ENCODE measurements at places on chromosomes 6 and 20.
A peak's percentile ranks its signal among the peaks of the same experiment; 100 is the strongest.

DNA sequence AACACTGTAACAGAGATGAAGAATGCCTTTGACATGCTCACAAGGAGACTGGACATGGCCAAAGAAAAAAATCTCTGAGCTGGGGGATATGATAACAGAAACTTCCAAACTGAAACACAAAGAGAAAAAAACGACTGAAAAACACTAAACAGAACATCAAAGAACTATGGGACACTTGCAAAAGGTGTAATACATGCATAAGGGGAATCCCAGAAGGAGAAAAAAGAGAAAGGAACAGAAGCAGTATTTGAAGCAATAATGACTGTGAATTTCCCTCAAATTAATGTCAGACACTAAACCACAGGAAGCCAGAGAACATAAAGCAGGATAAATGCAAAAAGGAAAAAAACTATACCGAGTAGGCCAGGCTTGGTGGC lies 117.4 kb upstream of the ARID1B start:
- DNase-seq: no peak

DNA sequence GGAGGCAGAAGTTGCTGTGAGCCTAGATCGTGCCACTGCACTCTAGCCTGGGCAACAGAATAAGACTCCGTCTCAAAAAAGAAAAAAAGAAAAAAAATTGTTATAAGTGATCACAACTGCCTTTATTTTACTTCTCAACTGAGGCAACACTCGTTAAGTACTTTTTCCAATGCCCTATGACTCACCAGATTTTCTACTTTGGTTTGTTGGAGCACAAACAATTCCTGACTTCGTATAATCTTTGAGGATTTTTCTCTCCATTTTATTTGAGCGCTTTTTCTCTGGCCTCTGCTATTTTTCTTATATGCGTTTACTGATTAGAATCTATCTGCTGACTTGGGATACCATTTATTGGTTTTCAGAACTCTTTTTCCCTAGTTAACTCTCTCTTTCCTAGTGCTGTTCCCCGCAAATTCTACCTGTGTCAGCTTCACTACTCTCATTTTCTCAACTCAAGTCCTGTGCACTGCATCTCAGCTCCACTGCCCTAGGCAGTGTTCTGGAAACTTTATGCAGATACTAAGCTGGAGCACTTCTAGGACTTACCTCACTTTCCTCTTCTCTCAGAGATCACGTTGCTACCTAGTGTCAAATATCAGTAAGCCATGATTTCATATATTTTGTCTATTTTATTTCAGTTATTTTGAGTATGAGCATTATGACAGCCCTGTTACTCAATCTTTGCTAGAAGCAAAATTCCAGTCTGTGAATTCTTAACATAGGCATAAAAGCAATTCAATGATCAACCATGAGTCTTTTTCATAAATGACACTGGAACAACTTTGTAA lies 1120.1 kb upstream of the CITED2 start:
- DNase-seq: no peak

- no peak for DNase-seq
Observed at GRCh38 chr6:169827290-169827717, 75.9 kb downstream of the ERMARD start.

- DNase-seq: peak; percentile 33
Observed at GRCh38 chr6:135088818-135089809, 34.5 kb upstream of the HBS1L start.

GRCh38 chr20:16528078-16528477 lies 45.2 kb downstream of the KIF16B start:
- DNase-seq: no peak

DNA sequence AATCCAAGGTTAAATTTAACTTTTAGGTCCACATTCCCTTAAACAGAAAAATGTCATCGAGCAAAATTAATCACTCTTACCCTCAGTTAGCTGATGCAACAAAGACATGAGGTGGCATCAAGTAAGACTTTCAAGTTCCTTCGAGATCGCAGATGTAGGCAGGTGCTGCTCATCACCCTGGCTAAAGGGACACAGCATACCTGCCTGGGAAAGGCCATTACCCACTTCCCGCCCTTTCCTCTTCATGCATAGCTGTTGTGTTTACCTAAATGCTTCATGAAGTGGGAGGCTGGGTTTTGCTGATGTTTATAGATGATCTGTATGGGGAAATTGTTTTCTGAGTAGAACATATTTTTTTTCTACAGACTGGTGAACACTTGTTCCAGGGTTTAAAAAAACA lies 67.7 kb downstream of the GFRA4 start:
- no peak for DNase-seq

DNA sequence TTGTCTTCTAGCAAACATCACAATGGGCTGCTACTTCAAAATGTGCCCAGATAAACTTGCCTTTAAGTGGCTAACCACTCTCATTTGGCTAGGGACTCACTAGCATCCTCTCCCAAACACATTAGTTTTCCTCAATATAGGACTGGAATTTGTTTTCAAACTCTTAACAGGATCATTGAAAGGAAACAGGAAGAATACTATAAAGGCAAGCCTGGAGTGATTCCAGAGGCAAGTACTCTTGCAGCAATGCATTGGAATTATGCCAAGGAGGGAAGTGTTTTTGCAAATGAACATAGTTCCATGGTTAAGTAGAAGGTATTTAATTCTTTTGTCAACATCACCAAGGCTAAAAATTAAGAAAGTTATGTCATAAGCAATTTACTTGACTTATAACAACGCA lies 12.2 kb downstream of the EPHA7 start:
- DNase-seq: no peak

GRCh38 chr6:74749211-74750147 lies 456.4 kb downstream of the COL12A1 start:
- DNase-seq: no peak

DNA sequence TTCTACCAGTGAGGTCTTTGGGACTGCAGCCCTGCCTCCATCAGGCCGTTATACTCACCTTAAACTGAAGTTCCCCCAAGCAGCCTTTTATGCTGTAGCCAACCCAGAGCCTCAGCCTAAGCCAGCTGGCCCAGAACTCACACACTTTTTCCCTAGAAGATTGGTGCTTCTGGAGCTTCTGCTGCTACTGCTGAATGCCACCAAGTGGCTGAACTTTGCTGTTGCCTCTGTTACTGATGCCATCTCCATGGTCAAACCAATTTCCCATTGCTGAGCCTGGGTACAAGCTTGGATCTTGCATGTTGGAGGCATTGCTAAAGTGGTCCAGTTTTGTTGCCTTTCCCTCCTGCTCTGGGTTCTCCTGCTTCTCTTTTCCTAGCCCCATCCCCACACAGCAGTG lies 15.0 kb upstream of the TBX18 start:
- no peak for DNase-seq

DNA sequence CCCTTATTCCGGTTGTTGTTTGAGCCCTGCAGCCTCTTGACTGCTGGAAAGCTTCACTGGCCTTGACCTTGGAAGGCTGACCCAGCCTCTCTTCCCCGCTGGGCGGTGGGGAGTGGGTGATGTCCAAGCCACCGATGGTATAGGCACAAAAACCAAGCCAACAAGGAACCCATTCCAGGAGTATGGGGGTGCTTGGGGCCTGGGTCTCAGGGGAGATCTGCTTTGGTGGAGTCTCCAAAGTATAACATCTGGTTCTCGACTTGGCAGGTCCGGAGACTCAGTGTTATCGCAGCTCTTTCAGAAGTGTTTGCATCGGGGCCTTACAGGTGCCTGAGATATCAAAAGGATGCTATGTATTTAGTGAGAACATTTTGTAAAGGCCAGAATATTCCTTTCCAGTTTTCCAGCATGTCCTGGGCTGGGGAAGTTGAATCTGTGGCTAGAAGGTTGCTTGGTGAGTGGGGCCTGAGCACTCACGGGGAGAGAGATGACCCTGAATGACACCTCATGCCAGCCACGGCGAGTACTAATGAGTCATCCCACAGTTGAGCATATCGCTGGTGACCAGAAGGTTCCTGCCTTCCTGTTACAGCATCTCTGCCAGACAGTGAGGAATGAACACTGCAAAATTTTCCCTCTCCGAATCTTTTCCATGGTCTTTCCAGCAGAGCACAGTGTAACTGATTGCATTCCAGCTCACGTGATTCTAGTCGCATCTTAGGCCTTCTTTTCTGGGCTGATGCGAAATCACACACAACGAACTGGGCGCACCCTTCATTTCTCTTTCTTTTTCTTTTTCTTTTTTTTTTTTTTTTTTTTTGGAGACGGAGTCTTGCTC lies 133.9 kb downstream of the ZDHHC14 start:
- peak; percentile 15 for DNase-seq

- no peak for DNase-seq
Observed at GRCh38 chr6:116254297-116255056, 602 bp upstream of the TSPYL4 start.

DNA sequence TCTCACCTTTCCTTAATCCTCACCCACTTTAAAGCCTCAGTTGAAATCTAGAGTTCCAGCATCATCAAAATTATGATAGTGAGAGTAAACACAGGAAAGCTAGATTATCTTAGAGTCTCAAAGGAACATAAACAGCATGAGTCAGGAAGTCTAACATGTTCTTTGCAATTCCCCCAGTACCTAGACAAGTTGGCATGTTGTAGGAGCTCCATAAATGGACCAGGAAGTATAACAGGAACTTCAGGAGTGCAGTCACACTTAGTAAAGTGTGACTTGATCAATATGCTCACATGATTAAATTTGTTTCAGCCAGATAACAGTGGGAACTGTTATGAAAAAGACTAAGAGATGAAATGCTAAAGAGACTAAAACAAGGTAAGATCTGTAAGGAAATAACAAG lies 834.4 kb downstream of the EYS start:
- no peak for DNase-seq

DNA sequence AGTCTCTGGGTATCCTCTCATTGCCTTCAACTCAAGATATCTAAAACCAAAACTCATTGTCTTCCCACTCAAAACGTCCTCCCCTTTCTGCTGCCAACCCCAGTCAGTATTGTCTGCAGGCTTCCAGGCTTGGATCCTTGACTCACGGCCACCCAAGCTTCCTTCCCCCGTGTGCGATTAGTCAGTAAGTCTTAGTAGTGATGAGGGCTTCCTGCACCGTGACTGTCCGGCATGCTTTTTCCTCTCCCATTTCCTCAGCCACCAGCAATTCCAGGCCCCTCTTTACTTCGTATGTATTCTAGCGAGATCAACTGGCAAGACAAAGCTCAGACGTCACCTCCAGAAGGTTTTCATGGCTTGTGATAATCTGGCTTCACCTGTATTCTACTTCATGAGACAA lies 88.6 kb upstream of the DUSP22 start:
- no peak for DNase-seq

DNA sequence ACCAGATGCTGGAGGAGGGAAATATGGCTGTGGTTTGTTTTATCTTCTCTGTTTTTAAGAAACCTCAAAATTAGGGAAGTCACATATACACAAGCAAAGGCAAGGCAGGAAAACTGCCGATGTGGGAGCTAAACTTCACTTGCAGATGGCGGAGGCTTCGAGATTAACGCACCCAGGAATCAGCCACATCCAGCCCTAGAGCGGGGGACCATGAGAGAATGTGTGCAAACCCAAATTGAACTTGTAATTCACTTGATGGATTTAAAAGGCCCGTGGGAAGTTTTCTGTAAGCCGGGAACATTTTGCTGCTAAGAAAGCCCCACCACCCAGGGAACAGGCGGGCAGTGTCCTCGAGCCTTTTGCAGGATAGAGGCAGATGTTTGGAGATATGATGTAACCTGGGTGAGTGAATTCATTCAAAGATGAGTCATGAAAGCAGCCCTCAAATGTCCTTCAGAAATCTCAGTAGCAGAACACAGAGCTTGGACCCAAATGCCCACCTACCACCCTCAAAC lies 39.9 kb downstream of the PREX1 start:
- no peak for DNase-seq

DNA sequence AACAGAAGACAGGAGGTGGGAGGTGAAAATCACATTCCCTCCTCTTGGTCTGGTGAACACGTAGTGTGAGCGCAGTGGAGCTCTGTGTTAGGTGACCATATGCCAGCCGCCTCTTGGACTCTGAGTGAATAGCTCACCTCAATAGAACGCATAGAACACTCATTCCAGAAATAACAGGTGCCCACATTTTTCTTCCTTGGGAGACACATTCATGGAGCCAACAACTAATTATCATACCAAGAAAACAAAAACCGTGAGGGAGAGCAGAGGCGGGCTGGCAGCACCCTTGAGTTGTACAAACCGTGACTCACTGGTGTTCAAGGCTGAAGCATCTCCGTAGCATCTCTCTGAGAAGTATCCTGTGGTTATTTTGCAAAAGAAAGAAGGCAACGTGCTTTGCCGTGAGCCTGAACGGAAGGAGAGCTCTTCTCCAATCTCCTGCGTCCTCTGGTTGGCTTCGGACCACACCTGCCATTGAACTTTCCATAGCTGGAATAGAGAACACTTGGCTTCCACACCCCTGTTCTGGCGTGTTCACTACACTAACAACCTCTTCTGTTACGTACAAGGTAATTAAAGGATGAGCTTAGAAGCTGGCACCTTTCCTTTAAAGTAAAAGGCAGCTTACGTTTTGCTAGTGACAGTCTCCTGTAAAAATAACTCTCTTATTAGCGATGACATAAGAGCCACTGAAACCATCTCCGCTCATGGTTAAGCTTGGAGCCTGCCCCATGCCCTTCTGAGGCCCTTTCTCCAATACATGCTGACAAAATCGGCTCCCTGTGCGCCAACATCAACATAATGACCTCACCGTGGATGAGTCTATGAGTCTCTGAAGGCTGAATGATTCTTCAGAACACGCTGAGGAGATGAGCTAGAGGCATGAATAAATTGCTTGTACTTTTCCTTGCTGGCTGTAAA lies 30.2 kb upstream of the SGK1 start:
- DNase-seq: no peak

GRCh38 chr6:41717392-41717736 lies 18.0 kb downstream of the TFEB start:
- DNase-seq: no peak

GRCh38 chr6:73800997-73801396 lies 105.0 kb downstream of the CD109 start:
- no peak for DNase-seq

GRCh38 chr20:47664744-47665143 lies 120.5 kb downstream of the SULF2 start:
- no peak for DNase-seq

DNA sequence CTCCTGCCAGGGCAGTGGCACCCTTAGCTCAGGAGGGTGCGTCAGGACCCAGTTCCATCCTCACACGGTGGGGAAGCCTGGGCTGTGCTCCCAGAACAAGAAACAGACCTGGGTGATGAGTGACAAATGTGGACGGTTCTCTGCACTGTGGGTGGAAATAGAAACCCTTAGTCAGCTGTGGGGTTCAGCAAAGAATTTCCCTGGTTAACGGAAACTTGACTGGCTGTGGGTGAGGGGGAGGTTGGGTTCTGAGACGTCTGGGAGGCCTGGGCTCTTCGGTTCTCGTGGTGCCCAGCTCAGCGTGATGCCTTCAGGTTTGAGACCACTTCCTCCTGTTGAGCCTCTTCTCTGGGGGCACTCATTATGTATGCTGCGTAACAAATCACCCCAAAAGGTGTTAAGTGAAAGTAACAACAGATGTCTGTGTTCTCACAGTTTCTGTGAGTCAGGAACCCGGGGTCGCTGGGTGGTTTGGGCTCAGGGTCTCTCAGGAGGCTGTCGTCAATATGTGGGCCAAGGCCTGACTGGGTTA lies 53.1 kb upstream of the FAM83D start:
- DNase-seq: peak; percentile 90

- no peak for DNase-seq
Observed at GRCh38 chr20:57918551-57918950, 208.7 kb upstream of the PMEPA1 start.

GRCh38 chr6:138803861-138804260 lies 8.0 kb downstream of the ECT2L start:
- no peak for DNase-seq

GRCh38 chr6:86192123-86192522 lies 549.4 kb upstream of the SYNCRIP start:
- DNase-seq: peak; percentile 4
